ENCODE measurements at places on chromosomes 6 and 20.

DNA sequence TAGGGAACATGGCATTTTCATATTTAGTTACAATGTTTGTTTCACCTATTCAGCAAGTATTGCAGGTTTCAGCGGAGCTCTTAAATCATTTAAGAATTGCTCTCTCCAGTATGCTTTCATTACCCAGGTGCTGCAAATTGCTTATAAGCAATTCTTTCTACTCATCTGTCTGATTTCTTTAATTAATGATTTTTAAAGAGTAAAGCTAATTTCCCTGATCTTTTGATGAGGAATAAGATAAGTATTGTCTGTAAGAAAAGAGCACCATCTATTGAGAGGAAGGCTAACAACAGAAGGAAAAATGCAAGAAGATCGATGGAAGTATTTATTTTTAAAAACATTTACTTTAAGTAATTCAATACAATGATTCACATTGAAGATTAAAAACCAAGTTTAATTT, 2.0 kb downstream of the OPRM1 start:
- DNase-seq = no peak

GRCh38 chr20:210809-211502, 16.1 kb upstream of the DEFB129 start:
- no peak for DNase-seq

DNA sequence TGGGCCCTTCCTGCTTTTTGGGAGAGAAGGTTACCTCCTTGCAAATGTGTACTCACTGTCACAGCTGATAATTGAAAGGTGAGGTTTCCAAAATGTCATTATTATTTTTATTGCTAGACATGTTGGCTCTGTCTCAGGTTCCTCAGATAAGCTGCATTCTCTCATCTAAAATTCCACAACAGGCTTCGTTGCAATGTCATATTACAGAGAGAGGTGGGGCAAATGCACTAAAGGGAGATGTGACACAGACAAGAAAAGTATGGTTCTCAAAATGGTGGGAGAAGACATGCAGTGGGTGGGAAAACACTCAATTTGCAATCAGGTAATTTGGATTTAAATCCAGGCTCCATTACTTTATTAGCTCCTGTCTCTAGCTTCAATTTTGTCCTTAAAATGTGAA, 256.4 kb upstream of the POU3F2 start:
- no peak for DNase-seq

DNA sequence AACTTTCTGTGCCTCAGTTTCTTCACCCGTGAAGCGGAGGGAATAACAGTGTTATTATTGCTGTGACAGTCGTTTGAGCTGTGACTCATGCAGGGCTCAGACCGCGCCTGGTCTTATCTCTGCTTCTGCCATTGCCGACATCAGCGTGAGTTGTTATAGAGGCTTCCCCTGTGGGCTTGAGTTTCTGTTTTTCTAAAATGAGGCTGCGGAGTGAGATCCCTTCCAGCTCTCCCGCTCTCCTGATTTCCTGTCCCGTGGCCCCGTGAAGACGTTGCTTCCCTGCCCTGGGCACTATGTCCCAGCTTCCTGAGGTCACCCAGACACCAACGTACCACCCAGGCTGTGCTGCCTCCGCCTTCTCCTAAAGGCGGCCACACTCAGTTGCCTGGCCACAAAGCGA, 278.5 kb downstream of the BMP7 start:
- DNase-seq = no peak

GRCh38 chr20:58580474-58580835, 65.3 kb upstream of the APCDD1L start:
- no peak for DNase-seq

DNA sequence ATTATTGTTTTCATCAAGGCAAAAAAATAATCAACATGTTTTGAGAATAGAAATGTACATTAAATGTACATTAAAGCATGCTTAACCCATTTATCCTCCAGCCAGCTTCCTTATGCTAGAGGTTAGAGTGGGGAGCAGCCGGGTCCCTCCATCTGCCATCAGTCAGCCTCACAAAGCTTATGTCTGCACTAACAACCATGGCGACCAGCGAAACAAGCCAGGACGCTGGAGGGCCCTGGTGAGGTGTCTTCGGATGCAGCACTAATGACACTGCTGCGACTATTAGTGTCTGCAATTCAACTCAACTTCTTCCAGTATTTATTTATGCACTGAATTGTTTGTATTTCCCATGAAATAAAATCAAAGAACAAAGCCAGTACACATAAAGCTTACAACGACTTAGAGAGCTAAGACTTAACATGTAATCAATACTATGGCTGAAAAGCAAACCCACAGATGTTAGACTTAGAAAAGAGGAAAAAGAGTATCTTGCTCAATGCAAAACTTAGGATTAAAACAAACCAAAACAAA, 6.8 kb downstream of the CLDN20 start:
- no peak for DNase-seq

GRCh38 chr6:136738692-136739057, 53.6 kb downstream of the MAP3K5 start:
- no peak for DNase-seq

GRCh38 chr20:11686820-11687543, 230.7 kb upstream of the BTBD3 start:
- DNase-seq = no peak

DNA sequence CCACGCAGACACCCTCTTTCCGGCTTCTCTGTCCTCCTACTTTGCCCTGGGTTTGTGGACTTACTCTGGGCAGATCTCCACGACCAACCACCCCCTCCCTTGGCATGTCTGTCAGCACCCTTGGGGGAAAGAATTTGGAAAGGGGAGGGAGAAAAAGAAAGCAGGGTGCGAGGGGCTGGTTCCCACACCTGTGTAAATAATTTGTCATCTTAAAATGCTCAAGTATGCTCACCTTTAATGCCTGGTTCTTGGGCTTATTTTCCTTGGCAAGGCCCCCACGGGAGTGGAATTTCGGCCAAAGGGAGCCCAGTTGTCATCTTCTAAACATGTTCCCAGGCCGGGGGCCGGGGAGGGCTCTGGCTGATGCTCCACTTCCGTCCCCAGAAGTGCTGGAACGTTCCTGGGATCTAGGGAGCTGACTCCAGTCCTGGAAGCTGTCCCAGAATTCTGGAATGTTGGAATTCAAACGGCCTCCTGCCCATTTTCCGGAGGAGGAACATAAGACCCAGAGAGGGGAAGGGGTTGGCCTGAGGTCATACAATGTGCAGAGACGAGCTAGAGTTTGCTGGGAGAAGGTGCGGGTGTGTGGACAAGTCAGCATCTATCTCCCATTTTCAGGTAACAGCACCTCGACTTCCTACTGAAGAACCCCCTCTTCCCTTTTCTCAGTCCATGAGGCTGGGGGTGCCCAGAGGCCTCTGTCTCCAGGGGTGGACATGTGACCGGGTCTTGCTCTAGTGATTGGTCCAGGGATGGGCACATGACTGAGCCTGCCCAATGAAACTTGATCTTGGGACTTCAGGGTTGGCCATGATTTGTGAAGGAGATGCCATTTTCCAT, 122.3 kb downstream of the CEBPB start:
- DNase-seq = no peak

- DNase-seq = no peak
Observed at GRCh38 chr20:2768632-2769015, 31.8 kb downstream of the CPXM1 start.

- DNase-seq = no peak
Observed at GRCh38 chr6:3287308-3287707, 28.6 kb downstream of the PSMG4 start.

- DNase-seq = no peak
Observed at GRCh38 chr6:44058617-44059358, 68.5 kb downstream of the MRPL14 start.

- DNase-seq = no peak
Observed at GRCh38 chr6:112903361-112903760, 556.2 kb downstream of the RFPL4B start.

DNA sequence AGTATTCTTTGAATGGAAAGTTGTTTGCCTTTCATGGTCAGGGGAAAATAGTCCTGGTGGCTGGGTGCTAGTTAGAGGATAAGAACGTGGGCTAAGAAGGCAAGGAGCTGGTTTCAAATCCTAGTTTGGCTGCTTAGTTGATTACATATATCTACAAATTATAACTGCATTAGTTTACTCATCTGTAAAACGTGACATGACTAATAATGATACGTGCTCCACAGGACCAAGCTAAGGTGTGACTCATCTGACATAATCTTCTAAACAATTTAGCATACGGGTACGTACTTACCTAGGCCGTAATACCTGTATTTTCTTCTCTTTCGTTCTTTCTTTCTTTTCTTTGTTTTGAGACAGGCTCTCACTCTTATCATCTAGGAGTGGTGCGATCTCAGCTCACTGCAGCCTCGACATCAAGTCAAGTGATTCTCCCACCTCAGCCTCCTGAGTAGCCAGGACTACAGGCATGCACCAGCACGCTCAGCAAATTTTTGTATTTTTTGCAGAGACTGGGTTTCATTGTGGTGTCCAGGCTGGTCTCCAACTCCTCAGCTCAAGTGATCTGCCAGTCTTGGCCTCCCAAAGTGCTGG, 1274.2 kb upstream of the GJE1 start:
- no peak for DNase-seq

DNA sequence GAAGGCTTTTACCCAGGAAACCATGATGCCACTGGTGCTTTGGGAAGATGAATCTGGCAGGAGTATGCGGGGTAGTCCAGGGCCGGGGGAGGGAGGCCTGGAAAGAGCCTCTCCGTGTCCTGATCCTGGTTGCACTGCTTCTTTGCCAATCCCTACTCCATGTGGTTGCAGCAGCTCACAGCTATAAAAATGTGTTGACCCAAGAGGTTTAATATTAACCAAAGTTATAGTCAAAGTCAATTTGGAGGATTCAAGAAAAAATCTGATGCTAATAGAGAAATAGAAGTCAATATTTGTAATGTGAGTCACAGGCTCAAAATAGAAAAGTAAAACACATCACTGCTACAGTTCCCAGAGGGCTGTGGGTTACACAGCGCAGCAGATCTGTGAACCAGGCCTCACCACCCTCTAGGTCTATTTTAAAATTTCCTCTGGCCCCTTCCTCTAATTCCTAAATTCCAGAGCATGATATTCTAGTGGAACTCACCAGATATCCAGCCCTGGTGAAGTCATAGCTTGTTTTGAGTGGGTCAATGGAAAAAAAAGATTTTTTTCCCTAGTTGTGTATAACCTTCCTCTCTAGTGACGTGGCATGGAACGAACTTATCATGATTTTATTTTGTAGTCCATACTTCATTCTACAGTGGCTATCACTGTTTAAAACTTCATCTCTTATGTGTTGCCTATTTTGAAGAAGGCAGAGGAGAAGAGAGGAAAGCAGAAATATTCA, 63.2 kb upstream of the BMP2 start:
- DNase-seq = no peak

DNA sequence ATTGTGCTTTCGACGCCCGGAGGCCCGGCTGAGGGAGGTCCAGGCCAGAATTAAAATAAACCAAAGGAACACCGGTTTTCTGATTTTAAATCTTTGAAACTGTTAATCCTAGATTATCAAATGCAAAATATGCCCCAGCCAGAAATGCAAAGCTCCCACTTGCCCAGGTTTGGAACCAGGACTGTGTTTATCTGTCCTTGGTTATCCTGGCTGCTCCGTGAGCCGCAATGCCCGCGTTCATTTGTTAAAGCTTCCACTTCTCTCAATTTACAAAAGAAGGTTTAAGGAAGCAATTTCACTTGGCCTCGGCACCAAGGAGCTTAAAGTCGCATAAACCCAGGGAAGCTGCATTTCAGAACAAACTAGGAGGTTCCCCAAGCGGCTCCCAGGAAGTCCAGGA, 250.0 kb downstream of the TAF4 start:
- DNase-seq = no peak

DNA sequence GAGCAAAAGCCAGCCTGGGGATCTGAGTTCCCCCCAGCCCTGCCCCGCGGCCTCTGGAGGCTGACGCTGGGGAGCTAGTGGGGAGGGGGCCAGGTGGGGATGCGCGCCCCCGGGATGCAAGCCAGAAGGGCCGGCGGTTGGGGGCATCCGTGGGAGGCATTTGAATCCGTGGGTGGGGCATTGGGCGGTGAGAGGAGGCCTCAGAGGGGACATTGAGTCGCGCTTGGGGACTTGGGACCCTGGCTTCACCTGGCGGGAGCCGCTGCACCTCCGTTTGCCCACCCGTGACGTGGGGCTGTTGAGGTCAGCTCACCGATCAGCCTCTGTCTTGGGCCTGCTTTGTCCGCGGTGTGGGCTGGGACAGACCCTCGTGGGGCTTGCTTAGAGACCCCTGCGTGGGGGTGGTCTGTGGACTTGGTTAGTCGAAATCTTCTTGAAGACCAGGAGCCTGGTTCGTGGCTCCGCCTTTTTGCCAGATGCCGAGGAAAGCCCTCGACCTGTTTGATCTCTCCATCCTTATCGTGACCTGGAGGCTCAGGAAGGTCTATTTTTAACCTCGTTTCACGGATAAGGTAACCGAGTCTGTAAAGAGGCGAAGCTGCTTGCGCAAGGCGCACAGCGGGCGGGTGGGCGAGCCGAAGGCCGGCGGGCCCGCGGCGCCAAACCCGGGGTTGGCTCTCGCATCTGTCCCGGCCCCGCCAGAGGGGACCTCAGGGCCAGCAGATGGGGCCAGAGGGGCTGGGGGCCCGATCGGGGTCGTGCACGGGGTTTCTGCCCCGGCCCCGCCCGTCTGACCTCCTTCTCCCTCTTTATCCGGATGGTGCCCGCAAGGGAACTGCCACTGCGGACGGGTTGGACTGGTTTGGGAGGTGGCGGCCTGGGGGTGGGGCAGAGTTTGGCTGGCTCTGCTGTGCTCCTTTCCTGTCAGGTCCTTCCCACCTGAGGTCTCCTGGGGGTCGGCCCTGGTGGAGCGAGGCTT, 8.3 kb downstream of the FAM110A start:
- no peak for DNase-seq

DNA sequence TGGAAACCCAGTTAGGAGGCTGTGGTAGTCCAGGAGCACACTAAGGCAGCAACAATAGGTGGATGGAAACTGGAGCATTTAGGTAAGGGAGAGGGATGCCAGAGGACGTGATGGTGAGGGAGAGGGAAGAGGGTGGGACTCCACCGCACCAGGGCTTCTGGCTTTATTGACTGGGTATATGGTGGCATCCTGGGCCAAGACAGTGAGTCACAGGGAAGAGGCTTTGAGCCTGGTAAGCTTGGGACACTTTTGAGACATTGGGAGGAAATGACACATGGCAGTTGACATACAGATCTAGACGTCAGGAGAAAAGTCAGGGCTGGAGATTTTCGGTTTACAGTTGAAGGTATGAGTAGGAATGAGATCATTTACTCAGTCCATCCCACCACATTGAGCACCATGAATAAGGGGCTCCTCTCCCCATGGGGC, 14.9 kb downstream of the NT5E start:
- DNase-seq = no peak

DNA sequence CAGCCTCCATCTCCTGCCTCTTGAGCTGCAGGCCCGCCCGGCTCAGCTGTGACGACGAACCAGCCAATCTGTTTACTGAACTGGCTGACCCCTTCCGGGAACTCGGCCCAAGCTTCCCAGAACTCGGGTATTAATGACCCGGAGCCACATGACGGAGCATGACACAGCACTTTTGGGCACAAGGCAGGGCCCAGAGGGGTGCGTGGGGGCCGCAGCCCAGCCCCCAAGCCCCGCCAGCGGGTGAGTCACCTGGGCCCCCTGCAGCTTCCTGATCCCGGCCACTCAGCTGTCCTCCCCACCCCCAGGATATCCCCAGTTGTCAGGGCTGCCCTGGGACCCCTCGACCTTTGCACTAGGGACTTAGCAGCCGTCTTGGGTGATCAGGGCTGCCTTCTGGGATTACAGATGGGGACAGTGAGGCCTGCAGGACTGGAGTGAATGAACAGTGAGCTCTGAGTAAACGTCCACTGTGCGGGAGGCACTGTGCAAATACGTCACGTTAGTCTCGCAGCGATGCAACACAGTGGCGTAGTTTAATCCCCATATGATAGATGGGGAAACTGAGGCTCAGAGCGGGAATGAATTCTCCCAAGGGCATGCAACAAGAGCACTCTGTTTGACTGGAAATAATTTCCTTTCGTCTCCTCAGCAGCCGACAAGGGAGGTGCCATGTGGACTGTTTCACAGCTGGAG, 102.1 kb downstream of the CEBPB start:
- DNase-seq = no peak
